ENCODE measurements at places on chromosomes 7 and 10. TPM values are rescaled to one million over a fixed set of nuclear protein-coding genes. Genes with fewer than 3 reads are reported as not detected.

ALKBH4 gene
- polyA plus RNA-seq = 8.8 TPM

CNPY4 gene
- 22.8 TPM for polyA plus RNA-seq

ZNF727 gene
- polyA plus RNA-seq = not detected

POLR2J3 gene
- 25.5 TPM for polyA plus RNA-seq

JCAD gene
- polyA plus RNA-seq = 5.5 TPM

SFXN2 gene
- polyA plus RNA-seq = 8.5 TPM

CCDC172 gene
- not detected for polyA plus RNA-seq

TAC1 gene
- polyA plus RNA-seq = not detected

SFMBT2 gene
- polyA plus RNA-seq = 10.2 TPM

CCDC3 gene
- polyA plus RNA-seq = 0.73 TPM

TMEM176A gene
- not detected for polyA plus RNA-seq

FAM180A gene
- polyA plus RNA-seq = not detected

ZNF107 gene
- polyA plus RNA-seq = 3.6 TPM

PNLIP gene
- polyA plus RNA-seq = not detected

LBX1 gene
- not detected for polyA plus RNA-seq

CPED1 gene
- polyA plus RNA-seq = not detected

GDF2 gene
- polyA plus RNA-seq = not detected

UNC5B gene
- polyA plus RNA-seq = 0.16 TPM

MALRD1 gene
- not detected for polyA plus RNA-seq

MTURN gene
- polyA plus RNA-seq = 2.4 TPM

NOD1 gene
- polyA plus RNA-seq = 4.1 TPM

YWHAG gene
- 295 TPM for polyA plus RNA-seq

ESYT2 gene
- polyA plus RNA-seq = 41.8 TPM
